Stimulated activated CD8-positive, alpha-beta memory T cell treated with anti-CD3 and anti-CD28 coated beads, Interleukin-15, amount 100 ng/mL, for 4 hours (primary cell): ENCODE measurements at places on chromosomes 6 and 20.
A peak's percentile ranks its signal among the peaks of the same experiment; 100 is the strongest.

- no peak for DNase-seq
Observed at GRCh38 chr6:16539086-16539931, 222.0 kb downstream of the ATXN1 start.

DNA sequence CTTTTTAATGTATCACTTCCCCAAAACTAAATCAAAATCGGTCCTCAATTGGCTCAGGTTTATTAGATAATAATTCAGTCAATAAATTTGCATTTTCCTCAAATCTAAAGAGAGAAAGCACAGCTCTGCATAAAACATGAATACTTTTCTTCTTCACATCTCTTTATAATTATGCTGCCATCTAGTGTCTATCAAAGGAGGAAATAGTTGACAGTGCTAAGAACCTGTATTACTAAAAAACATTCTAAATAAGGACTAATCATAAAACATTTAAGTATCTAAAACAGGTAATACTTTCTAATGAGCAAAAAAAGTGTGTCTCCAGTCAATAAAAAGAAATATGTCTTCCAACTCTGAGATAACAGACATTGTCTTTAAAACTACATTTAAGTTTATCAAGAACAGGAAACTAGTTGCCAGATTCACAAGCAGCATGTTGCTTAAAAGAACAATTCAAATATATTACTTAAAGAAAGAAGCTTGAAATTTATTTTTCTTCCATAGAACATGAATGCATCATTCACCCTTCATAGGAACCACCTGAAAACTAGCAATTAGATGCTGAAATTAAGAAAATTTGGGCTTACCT lies 56.5 kb upstream of the DST start:
- no peak for DNase-seq

GRCh38 chr6:42166444-42167141 lies 6.6 kb upstream of the GUCA1A start:
- peak; percentile 24 for DNase-seq

DNA sequence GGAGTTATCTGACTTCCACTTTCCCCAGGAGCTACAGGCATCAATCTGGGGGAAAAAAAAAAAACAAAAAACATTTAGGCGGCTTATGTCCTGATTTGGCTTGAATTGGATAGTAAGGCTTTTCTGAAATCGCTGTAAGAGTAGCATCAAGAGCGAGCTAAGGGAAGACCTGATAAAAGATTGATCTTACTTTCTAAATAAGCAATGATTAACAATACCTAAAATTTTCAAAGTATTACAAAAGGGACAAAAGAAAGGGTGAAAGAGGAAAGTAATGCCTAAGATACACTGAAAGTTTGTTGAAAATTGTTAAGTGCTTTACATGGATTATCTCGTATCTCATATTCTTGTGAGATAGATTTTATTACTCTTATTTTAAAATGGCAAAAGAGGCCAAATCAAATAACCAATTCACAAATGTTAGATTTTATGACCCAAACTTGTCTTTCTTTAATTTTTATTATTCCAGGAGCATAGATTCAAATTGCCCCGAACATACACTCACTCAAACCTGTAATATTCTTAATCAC lies 106.4 kb upstream of the PRSS16 start:
- DNase-seq, result no peak

- DNase-seq, result no peak
Observed at GRCh38 chr6:111724039-111724438, 118.4 kb upstream of the TRAF3IP2 start.

DNA sequence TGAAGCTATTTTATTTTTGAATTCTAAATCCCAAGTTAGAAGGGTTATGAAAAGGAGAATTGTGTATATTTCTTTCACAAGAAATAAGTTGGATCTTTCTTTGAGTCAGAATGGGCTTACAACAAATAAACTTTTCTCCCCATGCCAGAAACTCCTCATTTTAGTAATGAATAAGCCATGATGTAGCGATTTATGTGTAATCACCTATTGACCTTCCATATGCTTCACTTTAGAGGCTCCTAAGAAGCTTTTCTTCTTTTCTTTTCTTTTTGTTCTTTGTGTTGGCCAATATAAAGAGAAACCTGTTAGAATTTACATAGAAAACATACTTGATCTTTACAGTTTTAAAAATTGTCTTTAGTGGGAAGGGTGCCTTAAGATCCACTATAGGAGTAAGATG lies 370.2 kb downstream of the UTRN start:
- DNase-seq, result no peak

- DNase-seq, result no peak
Observed at GRCh38 chr6:107819217-107819616, 4.9 kb downstream of the SCML4 start.

GRCh38 chr6:43263314-43264178 lies 20.3 kb downstream of the TTBK1 start:
- peak; percentile 41 for DNase-seq

GRCh38 chr6:16570221-16570553 lies 191.1 kb downstream of the ATXN1 start:
- no peak for DNase-seq

DNA sequence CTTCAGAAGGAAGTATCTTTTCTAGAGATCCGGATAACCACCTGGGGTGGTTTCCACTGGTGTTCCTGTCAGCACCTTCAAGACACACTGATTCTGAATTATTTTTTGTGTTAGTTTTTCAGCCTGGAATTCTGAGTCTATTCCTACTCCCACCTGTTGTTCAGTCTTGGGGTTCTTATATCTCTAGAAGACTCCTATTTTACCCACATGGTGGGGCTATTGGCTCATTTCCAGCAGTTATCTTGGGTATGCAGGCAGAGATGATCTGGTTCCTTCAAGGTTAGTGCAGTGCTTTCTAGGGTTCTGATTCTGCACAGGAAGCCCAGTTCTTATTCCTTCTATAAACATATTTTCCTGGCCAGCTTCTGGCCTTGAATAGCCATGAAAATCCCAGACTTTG lies 175.6 kb upstream of the PDE7B start:
- DNase-seq, result no peak

DNA sequence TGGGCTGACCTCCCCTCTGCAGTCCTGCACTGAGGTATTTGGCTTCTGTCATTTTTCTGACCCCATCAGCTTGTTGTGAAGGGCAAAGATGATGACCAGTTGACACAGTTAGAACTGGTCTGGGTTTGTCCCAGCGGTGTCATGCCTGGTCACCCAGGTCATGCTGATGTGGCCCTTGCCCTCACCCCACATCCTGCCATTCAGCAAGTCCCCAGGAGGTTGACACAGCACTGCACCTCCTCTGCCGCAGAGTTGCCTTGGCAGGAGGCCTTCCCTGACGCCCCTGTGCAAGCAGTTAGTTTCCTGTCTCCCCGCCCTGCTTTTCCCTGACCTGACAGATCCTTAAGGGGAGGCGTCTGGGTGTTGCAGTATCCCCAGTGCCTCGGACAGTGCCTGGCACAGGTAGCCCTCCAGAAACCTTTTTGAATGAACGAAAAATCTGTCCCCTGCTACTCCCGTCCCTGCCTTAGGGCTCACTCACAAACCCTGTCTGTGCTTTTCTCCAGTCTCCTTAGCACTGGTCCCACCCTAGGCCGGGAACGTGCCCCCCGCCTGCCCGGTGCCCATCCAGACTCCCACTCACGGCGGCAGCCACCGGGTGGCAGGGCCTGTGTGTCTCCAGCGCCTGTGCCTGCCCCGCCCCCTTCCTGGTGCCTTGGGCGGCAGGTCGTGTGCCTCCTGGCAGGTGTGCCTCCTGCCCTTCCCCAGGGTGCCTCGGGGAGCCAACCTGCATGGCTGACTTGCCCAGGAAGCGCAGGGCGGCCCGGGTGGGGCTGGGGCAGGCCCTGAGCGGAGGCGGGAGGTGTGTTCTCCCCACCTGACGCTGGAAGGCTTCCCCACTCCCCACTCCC lies 146.3 kb upstream of the RNF24 start:
- no peak for DNase-seq

- DNase-seq, result no peak
Observed at GRCh38 chr6:89385846-89386245, 26.2 kb downstream of the RRAGD start.

- no peak for DNase-seq
Observed at GRCh38 chr20:58640446-58640845, 10.6 kb upstream of the STX16 start.

DNA sequence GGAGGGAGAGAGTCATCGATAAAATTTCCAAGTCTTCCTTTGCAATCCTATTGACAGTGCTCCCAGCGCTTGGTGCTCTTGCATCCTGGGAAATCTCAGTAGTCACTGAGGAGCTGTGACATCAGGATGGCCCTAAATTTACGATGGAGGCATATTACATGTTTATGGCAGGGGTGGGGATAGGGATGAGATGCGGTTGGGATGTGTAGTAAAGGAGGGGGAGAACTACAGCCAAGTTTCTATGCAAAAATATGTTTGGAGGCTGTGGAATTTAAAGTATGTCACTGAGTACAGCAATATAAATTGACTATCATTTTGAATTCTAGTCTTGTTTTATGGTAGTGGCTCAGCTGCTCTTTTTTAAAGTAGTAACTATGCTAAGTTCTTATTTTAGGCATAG lies 544.9 kb downstream of the PKHD1 start:
- no peak for DNase-seq

DNA sequence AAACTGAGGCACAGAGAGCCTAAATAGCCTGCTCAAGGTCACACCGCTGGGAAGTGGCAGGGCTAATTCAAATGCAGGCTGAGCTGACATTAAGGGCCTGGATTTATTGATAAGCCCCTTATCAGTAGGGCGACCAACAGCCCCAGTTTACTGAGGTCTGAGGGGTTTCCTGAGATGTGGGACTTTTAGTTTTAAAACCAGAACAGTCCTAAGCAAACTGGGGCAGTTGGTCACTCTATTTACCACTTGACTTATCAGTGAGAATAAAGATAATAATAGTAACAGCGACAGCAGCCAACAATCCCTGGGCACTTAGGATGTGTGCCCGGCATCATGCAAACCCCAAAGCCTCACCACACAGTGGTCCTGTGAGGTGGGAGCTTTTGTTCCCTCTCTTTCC lies 27.6 kb downstream of the PREX1 start:
- no peak for DNase-seq

DNA sequence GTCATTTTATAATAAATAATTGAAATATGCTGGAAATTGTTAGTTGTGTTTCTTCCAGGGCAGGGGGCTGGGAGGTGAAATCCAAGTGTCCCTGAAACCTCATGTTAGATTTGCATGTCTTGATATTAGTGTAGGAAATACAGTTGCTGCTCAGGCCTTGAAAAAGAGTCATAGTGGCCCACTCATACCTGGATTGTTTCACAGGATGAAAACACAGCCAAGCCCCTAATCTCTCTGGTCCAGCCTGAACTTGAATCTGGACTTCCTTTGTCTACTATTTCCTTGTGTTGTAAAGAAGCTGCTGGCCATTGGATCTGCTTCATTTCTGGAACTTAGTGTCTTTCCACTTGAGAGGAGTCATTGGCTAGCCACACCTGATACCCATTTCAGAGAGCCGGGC lies 108.8 kb upstream of the JARID2 start:
- no peak for DNase-seq

GRCh38 chr6:138250513-138251247 lies 32.4 kb upstream of the PBOV1 start:
- no peak for DNase-seq

DNA sequence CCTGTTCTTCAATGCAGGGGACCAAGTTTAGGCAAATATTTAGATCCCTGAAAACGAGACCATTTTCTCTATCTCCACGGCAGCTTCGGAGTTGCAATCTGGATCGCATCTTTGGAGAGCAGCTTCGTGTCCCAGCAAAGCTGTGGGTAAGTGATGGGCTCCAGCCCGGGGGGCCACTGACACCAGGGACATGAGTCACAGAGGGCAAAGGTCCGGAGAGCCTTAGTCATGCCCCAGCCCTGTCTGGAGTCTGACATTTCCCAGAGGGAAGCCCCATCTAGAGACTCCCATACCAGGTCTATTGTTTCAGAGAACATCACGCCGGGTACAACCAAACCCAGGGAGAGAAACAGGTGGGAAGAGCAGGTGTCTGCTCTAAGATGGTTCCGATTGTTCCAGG lies 95.9 kb downstream of the NFATC2 start:
- DNase-seq, result no peak

DNA sequence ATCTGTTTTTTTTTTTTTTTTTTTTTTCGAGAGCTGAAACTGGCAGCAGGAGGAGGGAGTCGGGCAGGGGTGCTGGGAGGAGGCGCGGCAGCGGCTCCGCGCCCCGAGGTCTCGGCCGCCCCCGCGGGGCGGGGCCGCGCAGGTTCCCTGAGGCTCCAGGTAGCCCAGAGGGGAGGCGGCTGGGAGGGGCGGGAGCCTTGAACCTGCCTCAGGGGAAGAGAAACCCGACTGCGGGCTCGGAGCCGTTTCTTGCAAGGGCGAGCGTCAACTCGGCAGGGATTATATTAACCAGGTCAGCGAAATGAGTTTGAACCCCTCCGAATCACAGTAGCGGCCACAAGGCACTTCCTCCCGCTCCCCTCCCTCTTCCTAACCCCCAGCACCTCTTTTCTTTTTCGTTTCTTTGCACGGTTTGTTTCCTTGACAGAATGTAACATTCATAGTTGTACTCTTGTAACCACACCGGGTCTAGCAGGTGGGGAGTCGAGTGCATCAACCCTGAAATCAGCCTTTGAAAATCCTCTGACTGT lies 2.0 kb downstream of the MYB start:
- DNase-seq, result peak; percentile 56

GRCh38 chr6:79001415-79001814 lies 76.6 kb downstream of the PHIP start:
- no peak for DNase-seq

DNA sequence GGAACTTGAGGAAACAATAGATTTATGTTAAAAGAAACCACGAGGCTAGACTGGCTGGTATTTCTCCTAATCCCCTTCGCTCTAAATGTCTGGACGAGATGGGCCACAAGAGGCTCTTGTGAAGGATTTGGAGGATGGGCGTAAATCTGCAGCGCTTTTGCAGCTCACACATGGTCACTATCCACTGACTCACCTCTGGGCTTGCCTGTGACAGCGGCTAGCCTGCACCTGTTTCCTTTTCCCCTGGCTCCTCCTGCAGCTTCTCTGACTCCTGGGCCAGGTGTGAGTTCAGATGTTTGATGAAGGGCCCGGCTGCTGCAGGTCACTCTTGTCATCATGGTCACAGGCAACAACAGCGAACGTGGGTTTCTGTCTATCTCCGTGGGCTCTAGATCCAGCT lies 629.4 kb downstream of the CBLN4 start:
- DNase-seq, result no peak

DNA sequence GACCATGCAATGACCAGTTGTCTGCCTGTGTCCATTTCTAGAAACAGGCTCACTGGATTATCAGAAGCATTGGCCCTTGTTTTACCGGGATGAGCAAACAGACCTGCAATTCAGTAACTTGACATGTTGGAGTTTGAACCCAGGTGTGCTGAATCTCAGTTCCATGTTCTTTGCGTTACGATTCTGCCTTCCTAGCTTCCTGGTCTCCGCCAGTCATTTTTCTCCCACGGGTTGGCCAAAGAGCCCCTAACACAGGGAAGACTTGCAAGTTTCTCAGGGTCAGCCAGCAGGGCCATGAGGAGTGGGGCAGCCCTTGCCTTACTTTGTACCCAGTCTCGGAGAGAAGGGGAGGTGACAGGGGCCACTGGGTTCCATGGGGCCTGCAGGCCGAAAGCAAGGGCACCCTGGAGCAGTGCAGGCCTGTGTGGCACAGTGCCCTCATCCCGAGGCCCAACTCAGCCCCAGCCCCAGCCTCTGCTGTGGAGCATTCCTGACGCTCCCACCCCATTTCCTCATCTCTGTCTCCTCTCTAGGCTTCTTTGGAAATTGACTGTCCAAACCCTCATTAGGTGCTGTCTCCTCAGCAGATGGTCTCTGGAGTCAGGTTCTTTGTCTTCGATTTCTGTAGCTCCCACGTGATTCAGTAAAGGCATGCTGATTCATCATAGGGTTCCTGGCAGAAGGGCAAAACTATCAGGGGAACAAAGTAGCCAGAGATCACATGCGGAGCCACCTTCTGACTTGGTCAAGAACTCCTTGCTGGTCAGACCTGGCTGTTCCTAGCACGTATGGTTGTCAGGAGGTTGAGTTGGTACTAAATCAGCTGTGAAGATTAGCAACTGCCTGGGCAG lies 23.6 kb downstream of the CDS2 start:
- DNase-seq, result no peak
